Esophagus muscularis mucosa (tissue), 4 donors: ENCODE measurements at places on chromosomes 11 and 22. TPM values are rescaled to one million over a fixed set of nuclear protein-coding genes. Genes with fewer than 3 reads are reported as not detected.

GRCh38 chr11:61918251-61918937, 1.0 kb upstream of the RAB3IL1 start:
- DNase-seq: no peak

ZNF70 gene
- total RNA-seq: 6.5 TPM

DNA sequence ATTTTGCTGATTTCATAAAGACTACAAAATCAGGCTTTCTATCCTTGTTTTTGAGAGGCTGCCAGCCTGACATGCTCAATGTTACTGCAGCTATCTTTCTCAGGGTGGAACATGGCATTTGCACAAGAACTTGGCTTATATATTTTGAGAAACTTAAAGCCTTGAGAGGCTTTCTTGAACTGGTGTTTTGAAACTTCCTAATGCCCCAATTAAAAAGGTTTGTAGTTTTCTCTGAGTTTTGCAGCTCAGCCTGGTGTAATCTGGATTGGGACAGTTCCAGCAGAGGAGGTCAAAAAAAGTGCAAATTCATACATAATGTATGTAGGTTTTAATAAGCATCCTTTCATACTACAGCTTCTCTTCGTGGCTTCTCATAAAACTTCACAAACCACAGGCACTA, 223.4 kb downstream of the FAM76B start:
- no peak for DNase-seq

MAJIN gene
- total RNA-seq: not detected

DNA sequence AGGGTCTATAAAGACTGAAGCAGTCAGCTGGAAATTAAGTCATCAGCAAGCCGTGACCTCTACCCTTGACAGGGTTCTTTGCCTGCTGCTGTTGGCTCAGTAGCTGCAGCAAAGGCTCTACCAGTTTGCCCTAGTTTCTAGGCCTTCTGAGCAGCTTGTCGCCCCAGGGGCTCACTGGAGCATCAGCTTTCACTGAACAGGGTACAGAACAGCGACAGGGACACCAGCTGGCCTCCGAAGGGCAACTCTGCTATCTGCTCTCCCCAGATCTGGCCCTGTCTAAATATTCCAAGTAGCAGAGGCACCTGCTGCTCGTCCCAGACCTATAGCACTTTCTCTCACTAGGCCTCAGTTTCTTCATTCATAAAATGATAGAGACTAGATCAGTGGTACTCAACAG, 42.4 kb downstream of the SMCO4 start:
- DNase-seq: no peak

MS4A3 gene
- total RNA-seq: not detected

- no peak for DNase-seq
These were observed 2.0 kb upstream of the KRTAP5-10 start for GRCh38 chr11:71563406-71563805.

- DNase-seq: no peak
These were observed 85.9 kb downstream of the GAB2 start for GRCh38 chr11:78331711-78332110.

DNA sequence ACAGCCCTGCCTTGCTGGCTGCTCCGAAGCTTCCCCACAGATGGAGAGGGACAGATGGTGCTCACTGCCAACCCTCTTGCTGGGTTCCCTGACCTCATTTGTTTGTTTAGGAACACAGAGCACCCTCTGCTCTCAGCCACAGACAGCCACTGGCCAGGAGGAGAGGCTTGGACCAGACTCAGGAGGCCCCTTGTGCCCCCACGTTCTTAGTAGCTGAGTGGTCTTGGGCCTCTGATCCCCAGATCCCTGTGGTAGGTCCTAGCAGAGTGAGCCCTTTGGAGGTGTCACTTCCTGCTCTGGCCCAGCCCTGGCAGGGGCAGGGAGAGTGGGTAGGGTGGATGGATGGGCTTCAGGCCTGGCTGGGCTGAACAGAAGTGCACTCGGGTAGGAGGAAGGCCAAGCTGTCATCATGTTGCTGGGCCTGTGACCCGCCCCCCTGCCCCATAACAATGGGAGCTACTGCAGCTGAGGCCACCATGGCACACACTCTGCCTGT, 84.0 kb downstream of the DHCR7 start:
- no peak for DNase-seq

- no peak for DNase-seq
These were observed 52.7 kb downstream of the TBC1D22A start for GRCh38 chr22:46815132-46815531.

- no peak for DNase-seq
These were observed 21.9 kb upstream of the OAF start for GRCh38 chr11:120188811-120189455.

DNA sequence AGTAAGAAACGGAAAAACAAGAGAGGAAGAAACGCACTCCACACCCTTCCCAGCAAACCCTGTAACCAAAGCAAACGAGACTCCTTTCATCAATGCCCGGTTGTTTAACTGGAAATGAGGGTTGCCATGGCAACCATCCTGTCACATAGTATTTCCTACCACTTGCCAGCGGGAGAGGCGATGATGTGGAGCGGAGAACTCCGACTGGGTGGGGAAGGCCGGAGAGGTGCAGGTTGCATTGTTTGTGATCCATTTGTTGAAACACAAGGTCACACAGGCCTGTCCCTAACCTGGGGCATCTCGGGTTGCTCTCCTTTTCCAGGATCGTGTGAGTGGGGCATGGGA, 609.9 kb downstream of the BUD13 start:
- DNase-seq: peak; percentile 89

DNA sequence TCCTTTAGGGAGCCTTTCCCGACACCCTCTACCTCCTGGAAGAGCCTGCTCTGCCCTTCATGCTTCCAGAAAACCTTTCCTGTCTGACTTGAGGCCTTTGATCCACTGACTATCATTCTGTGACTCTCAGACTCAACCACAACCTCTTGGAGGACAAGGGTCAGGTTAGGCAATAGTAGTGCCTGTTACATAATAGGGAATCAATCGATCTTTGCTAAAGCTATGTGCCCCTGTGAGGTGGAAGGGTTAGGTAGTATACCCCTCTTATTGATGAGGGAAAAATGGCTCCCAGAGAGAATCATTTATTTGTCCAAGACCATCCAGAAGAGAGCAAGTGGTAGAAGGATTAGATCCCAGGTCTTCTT, 16.2 kb downstream of the KCNC1 start:
- no peak for DNase-seq

CCDC157 gene
- total RNA-seq: 1.8 TPM

GRCh38 chr22:46984751-46985506, 222.5 kb downstream of the TBC1D22A start:
- no peak for DNase-seq

DNA sequence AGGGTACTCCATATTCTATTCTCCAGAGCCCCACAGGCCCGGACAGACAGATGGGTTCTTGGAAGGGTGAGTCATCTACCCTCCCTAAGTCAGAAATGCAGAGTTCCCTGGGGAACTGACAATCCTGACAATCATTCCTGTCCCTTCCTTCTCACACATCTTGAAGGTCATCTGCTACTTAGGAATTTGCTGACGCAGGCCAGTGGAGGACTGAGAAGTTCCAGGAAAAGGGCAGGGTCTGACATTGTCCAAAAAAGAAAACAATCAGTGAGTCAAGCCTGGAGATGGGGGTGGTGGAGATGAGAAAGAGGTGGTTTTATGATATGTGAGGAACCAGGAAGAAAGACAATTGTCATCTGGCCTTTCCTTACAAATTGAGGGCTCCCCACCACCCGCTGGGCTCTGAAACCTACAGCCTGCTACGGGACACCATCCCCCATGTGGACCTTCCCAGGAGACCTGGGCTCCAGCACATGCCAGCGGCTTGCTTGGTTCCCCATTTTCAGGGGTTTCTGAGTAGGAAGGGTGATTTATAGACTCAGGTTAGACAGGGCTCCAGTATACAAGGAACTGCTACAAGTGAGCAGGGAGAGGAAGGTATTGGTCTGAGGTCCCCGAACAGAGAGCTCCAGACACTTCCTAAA, 12.9 kb downstream of the CD59 start:
- DNase-seq: no peak

DNA sequence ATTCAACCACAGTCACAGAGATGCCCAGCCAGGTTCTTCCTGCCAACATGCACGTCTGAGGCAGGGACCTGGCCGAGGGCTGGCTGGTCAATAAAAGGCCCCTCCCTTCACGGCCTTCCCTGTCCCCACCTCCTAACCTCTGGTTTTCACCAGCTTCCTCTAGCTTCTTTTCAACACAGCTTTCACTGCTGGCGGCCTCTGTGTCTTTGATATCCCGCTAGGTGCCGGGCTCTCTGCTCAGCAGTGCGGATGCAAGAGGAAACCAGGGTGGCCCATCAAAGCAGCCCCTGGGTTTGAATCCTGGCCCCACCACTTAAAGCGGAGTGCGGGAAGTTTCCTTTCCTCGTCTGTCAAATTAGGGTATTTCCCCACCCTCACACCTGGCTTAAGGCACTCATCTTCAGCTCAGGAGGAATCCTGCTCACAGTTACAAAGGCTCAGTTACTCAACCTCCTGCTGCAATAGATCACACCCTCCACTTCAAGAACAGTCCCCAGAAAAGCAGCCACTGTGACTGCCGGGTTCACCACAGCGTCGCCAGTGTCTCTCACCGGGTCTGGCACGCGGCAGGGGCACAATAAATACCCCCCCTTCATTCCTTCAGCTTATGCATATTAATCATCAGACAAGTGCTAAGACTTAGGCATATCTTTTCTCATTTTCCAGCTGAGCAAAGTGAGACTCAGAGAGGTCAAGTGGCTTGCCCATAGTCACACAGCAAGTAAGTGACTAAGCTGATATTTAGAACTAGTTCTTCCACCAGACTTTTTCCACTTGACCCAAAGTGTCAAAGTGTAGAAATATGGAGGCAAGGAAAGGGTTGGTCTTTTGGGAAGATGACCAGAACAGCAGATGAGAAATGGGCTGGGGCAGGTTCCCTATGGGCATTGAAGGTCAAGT, 45.7 kb downstream of the TXN2 start:
- DNase-seq: no peak

GRCh38 chr11:1757861-1758610, 5.7 kb downstream of the CTSD start:
- no peak for DNase-seq

APOBEC3A gene
- total RNA-seq: 8.0 TPM

VSIG10L2 gene
- 0.57 TPM for total RNA-seq

GRCh38 chr11:118635237-118635591, 27.8 kb downstream of the PHLDB1 start:
- DNase-seq: no peak

GRCh38 chr11:128458321-128458720, 129.0 kb downstream of the ETS1 start:
- no peak for DNase-seq

ABCC8 gene
- 0.63 TPM for total RNA-seq

DNA sequence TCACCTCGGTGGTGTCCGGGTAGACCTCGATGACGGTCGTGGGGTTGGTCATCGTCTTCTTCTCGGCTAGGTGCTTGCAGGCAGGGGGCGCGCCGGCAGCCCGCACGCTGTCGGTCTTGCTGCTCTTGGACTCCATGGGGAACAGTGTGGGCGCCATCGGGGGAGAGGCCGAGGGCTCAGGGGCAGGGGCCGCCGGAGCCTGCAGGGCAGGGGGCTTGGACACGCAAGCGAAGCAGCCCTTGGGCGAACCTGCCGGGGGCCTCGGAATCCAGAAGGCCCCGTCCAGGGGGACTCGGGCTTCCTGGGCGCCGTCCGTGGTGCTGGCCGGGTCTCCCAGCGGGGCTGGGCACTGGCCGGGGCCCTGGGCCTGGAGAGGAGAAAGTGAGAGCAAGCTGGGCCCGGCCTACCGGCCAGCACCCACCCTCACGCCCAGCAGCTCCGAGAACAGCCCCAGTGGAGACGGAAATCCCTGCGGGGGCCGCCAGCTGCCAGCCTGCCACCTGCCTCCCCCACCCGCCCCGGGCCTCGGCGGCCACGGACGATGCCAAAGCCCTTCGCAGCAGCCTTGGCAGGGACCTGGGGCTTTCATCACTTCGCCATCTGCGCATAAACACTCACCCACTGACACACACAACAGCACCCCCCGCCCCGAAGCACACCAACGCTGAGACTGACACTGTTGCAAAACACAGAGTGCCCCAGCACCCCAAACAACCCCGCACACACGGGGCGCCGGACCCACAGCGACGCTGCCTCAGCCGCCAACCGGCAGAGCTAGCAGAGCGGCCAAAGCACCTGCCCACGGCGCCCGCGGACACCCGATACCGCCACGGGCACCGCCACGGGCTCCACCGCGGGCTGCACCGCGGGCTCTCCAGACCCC, 2.4 kb downstream of the IFITM10 start:
- no peak for DNase-seq

LARGE2 gene
- total RNA-seq: not detected

C11orf21 gene
- total RNA-seq: not detected

- DNase-seq: no peak
These were observed 264.1 kb upstream of the PLET1 start for GRCh38 chr11:112524798-112525197.
